KBM-7 (cell line): ENCODE measurements at places on chromosomes 1 and 21.

GRCh38 chr1:174074757-174075156 is 52.6 kb upstream of the RC3H1 start:
- DNase-seq, result no peak

- DNase-seq, result no peak
These were observed 22.4 kb upstream of the LRRC8C start for GRCh38 chr1:89610457-89611011.

- DNase-seq, result no peak
These were observed 381.6 kb downstream of the SRGAP2C start for GRCh38 chr1:121566346-121566745.

DNA sequence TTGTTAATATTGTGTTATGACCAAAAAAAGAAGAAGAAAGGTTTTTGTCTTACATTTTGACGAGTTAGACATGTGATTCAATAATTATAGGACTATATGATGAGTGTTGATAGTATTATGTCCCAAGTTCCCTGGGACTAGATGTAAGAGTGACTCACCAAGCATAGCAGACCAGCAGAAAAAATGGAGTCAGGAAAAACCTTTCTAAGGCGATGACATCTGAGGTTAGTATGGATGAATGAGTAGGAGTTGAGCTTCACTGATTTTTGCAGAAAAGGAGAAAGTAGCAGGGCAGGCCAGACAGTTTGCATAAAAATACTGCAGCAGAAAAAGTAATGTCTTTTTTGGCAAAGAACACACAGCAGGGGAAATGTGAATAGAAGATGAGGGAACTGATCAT is 1041.3 kb upstream of the ADGRL4 start:
- DNase-seq, result no peak

DNA sequence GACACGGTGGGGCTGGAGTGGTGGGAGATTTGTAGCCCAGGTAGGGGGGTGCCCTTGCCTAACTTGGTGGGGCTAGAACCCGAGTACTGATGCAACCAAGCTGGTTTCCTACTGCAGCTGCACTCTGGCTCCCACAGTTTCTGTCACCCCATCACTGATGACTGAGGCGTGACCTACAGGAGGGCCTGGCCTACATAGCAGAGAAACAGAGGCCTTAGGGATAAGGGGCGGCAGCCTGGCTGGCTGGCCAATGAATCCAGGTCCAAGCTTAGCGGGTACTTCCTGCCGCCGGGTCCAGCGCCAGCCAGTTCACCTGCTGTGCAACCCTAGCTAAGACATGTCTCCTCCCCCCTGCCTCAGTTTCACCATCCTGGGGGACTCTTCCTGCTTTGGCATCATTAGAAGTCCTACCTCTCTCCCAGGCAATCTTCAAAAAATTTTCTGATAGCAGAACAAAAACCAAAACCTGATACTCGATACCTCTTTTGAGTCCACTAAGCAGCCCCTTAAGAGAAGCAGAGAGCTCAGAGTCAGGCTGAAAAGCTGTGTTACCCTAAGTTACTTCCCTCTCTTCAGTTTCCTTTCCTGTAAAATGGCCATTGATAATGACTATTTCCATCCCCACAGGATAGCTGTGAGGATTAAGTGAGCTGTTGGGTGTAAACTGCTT is 27.3 kb upstream of the RNF19B start:
- DNase-seq, result no peak

GRCh38 chr1:42186152-42186551 is 21.6 kb upstream of the GUCA2A start:
- DNase-seq, result no peak

- DNase-seq, result no peak
These were observed 28.3 kb upstream of the FBXO28 start for GRCh38 chr1:224085421-224086108.

- DNase-seq, result no peak
These were observed 86.5 kb downstream of the PSMG1 start for GRCh38 chr21:39096754-39097153.

- DNase-seq, result no peak
These were observed 188.6 kb downstream of the TRABD2B start for GRCh38 chr1:47808612-47809011.

DNA sequence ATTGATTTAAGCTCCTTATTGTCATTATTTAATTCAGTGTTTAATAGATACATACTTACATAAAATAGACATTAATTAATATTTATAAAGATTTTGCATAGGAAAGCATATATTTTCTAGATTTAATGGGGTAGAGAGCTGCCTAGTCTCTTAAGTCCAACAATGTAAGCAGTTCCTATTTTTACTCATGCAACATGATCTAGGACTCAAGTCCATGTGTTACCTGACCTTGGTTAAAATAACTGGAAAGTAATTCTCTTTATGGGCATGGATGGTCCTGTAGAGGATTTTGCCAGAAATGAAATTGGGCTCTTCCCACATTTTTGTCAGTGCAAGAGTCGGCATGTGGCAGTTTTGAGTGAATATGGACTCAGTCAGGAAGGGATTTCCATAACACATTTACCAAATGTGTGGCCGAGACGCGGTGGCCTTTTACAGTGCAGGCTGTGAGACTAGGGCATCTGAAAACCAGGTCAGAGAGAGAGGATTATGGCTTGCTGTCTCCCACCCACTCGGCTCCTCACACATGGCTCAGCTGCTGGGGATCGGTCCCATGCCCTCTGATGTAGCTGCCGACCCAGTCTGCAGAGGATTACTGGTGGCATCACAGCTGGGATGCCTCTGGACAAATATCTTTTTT is 6.2 kb upstream of the KIF1B start:
- DNase-seq, result no peak

DNA sequence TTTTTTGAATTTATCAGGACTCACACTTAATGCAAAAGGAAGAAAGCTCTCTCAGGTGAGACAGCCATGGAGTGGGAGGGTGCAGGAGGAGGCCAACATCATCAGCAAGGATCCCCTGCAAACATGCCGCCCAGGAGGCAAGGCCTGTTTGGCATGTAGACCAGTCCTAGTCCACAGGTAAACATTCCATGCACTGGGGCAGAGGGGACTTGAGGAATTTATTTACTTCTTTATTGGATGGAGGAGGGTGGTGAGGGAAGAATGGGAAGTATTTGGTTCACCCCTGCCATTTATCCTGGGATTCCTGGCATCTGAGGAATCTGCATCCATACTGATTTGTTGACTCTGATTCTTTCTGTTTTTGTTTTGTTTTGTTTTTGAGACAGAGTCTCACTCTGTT is 1.5 kb upstream of the UQCRHL start:
- DNase-seq, result no peak

GRCh38 chr1:42745851-42746250 is 5.8 kb upstream of the CLDN19 start:
- DNase-seq, result no peak

DNA sequence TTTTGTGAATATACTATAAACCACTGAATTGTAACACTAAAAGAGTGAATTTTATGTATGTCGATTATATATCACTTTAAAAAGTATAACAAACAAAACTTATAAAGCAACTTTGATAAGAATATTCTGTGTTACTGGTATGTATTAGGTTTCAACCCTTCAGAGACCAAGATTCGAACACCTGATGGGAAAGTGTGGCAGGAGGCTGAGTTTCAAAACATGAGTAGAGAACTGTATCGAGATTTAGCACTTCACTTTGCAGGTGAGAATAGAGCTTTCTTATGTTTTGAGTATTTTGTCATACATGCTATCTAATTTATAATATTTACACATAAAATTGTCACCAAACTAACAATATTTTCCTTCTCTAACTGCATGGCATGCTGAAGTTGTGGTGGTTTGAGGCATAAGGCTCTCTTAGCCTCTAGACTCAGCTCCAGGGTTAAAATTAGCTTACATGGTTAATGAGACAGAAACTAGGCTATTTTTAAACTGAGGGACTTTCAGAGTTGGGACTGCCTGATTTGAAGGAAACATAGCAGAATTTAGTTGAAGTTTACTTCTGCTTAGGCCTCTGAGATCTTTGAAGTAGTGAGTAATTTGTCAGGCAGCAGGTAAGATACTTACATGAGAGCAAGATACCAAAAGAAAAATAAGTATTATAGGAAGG is 48.6 kb downstream of the CEP350 start:
- no peak for DNase-seq

DNA sequence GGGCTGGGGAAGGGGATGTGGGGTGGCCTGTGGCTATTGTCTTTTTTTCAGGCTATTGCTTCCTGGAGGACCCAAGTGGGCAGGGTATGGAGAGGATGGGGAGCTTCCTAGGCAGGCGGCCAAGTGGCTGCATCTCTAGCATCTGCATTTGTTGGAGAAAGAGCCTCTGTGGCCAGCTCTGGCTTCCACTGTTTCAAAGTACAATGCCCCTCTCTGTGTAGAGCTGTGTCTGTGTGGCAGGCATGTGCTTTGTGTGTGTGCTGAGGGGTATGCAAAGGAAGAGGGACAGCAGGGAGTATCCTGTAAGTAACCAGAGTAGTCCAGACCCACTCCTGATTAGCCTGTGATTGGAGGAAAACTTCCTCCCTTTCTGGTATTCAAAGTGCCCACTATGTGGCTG is 40.6 kb downstream of the KCNA2 start:
- DNase-seq, result no peak

DNA sequence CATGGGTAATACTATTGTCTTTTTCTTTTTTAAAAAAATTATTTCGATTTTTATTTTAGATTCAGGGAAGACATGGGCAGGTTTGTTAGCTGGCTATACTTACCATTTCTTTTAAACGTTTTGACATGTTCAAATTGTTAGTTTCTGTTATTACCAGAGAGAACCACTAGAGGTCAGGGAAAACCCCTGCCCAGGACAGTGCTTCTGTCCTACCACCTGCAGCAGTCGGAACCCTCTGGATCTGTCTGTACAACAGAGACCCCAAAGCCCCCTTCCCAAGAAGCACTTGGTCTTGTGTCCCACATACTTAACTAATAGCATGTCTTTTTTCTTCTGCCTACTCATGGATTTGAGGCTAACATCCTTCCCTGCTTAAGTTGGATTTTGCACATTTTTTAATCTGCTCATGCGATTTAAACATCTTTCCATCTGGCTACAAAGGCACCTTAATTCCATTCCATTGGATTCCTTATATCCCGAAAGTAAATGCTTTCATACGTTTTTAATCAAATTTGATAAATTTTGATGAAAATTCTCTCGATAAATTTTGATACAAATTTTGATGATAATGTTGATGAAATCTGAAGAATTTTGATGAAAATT is 10.0 kb upstream of the C1orf115 start:
- DNase-seq, result peak; percentile 58

DNA sequence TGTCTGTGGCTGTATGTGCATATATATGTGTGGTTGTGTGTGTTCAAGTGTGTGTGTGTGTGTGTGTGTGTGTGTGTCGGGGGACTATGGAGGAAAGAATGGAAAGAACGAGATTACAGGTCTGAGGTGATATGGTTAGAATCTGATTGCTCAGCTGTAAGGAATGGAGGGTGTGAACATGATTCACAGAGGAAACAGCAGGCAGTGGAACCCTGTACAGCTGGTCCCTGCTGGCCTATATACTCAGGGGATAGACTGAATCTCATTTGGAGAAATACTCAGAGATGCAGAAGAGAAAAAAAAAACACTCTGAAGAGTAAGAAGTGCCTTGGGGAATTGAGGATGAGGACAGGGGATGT is 180.1 kb upstream of the ESRRG start:
- no peak for DNase-seq

GRCh38 chr21:34858559-34858958 is 189.8 kb downstream of the CLIC6 start:
- DNase-seq, result no peak

DNA sequence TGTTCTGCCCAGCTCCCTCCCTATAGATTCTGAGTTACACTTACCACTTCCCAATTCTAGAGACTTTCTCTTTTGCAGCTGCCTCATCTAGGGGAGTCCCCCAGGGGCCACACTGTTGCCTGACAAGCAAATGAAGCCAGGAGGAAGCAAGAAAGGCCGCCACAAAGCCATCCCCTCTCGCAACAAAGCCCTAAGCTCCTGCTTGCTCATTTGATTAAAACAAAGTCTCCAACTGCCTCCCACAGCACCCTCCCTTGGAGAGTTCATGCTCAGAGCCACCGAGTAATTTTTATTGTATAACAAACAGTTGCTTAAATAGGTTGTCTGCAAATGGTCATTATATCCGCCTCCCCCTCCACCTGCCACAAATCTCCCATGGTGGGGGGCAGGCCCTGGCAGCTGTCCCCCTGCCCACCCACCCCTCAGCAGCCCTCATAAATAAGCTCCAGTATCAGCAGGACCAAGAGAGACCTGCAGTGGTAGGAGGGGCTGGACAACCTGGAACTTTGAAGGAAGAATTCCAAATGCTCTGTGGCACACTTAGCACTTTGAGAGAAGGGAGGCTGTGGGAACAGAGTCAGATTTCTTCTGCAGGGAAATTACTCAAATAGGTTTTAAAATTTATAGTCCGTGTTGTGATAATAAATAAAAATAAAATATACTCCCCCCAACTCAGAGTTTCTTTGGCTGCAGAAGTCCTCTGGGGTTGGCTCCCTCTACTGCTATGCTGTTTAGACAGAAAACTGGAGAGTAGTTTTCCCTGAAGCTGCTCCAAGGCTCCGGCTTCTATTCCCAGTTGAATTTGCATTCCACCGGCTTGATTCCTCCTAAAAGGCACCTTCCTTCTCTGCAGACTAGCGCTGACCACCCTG is 237.5 kb downstream of the TTLL7 start:
- no peak for DNase-seq
